Motor neuron (in vitro differentiated cells): ENCODE measurements at places on chromosomes 16 and 17. TPM values are rescaled to one million over a fixed set of nuclear protein-coding genes. Genes with fewer than 3 reads are reported as not detected.

DNA sequence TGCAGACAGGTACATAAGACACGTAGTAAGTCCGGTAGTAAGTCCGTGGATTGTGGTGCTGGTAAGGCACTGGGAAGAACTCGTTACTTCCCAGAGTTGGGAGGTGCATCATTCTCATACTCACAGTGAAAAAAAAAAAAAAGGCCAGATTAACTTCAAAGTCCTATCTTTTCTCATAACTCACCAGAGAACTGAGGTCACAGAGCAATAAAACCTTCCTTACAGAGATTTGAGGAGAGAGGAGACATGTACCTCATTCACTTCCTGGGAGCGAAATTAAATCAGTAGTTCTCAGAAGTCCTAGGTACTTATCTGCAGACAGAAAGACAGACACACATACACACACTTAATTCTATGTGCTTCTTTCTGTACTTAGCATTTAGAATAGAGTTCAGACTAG lies 22.5 kb downstream of the MPHOSPH6 start:
- no peak for ATAC-seq

DNA sequence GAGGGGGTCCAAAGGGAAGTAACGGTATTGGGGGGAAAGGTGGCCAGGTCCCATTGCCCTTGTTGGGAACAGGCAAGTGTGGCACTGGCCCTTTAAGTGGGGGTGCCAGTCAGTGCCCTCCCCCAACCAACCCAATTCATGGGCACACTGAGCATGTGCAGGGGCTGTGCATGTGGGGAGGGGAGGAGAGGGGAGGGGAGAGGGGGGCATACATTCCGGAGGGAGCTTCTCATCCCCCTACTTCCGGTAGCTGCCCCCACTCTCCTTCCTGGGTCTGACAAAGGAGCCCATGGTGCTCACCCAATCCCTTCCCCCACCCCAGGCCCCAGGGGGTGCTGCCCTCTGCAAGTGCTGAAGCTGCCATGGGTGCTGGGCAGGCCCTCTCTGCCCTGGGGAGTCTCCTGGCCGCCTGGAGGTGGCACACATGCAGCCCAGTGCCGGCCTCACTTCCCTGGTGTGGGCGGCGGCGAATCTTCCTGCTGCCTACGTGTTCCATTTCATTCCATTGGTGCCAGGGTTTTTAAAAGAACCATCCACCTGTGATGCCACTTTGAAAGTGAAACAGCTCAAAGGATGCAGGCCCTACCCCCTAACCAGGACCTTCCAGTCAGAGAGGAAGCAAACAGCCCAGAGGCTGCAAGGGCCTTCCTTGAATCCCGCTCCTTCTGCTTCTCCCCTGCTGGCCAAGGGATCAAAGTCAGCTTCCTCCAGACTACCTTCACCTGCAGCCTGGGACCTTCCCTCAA lies 11.0 kb downstream of the HEXIM2 start:
- ATAC-seq: peak; percentile 10

The PIK3R6 gene
- 0.04 and 0.23 TPM in 2 replicates for total RNA-seq

DNA sequence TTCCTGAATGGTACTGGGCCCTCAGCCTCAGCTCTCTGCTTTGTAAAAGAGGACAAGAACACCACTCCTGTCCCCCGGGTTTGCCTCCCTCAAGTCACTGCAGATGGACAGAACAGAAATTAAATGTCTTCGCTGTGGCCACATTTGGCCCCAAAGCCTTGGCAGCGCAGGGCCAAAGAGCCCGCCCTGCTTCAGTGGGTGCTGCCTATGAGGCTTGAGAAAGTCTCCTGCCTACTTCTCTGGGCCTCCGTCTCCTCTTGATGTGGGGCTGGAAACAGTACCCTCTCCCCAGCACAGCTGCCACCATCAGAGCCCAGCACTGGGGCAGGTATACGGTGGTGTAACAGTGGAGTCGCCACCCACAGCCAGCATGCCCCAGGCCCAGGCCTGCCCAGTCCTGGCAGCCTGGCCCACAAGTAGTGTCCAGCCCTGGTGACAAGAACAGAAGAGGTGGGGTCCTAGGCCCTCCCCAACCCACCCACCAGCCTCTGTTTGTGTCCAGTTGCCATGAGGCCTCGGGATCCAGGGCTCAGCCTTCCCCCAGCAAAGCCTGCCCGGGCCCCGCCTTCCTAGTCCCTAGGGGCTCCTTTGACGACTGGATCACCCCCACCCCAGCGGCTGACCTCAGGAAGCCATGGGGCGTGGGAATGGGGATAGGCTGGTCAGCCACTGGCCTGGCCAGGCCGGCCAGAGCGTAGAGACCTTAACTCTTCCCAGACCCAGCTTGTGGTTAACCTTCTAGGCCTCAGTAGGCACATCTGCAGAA lies 3.9 kb upstream of the TPPP3 start:
- no peak for ATAC-seq

GRCh38 chr16:74094514-74094913 lies 202.1 kb upstream of the PSMD7 start:
- no peak for ATAC-seq

- no peak for ATAC-seq
Observed at GRCh38 chr17:42493319-42493718, 34.6 kb downstream of the ATP6V0A1 start.

The VWA3A gene
- 0.15 and 0.21 TPM in 2 replicates for total RNA-seq

GRCh38 chr17:19958023-19958422 lies 19.6 kb downstream of the AKAP10 start:
- ATAC-seq: peak; percentile 96

DNA sequence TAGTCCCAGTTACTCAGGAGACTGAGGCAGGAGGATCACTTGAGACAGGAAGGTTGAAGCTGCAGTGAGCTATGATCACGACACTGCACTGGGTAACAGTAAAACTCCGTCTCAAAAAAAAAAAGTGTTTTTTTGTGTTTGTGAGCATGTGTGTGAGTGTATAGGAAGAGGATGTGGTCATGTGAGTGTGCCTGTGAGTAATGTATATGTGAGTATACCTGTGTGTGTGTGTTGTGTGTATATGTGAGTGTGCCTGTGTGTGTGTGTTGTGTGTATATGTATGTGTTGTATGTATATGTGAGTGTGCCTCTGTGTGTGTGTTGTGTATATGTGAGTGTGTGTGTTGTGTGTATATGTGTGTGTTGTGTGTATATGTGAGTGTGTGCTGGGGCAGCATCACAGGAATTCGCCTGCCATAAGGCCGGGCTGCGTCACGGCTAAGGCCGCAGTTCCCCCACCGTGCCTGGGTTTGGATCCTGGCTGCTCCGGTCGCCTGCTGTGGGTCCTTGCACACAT lies 21.4 kb upstream of the NPTX1 start:
- no peak for ATAC-seq

DNA sequence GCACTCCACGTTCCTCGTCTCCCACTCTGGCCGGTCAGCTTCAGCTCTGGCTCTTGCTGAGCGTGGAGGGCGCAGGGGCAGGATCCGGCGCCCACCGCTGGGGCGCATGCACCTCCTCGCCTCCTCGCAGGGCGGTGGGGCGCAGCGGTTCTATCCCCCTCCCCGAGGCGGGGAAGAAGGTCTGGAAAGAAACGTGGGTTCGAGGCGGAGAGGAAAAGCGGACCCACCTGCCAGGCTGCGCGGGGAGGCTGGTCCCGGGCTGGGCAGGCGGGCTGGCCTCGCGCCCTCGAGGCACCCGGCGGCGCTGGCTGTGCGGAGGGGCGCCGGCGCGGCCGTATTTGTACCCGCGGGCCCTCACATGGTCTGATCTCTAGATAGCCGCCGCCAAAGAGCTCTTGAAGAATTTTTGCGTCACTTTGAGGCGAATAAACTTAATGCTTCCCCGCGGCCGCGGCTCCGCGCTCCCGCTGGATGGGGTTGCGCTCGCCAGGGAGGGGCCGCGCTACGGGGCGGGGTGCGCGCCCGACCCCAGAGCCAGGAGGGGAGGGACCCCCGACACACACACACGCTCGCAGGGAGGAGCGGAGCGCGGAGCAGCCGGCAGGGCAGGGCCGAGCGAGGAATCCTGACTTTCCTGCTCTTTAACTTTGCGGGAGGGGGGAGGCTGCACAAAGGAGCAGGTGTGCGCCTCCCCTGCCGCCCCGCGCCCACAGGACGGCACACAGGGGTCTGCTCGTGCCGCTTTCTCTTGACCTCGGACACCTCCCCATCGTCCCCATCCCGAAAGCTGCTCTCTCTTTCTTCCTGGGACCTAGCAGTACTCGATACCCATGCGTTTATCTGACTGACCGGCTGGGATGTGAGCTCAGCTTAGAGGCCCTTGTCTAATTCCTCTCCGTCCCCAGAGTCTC lies at the start of gene SLC6A4:
SLC6A4 (minus strand) TSS at position 312 of the 911 bp plus-strand sequence. CDS start 13,739 bp downstream, outside the sequence.
- ATAC-seq: peak; percentile 16

The NUDT7 gene
- 9.3 and 12.1 TPM in 2 replicates for total RNA-seq
